ENCODE measurements at places on chromosomes 13 and 19.
A peak's percentile ranks its signal among the peaks of the same experiment; 100 is the strongest.

DNA sequence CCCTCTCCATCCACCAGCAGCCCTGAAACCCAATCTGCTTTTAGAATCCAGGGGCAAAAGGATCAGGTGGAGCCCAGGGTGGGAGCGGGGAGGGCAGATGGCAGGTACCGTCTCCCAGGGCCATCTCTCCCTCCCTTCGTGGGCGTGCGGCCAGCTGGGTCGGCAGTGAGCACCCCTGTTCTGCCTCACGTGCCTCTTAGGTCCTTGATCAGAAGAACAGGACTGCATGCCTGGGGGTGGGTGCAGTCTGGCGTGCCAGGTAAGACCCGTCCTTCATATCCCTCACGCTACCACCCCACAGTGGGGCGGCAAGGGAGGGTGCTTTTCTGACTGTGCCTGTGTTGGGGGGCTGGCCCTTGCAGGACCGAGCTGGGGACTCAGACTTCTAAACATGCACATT lies 2.0 kb downstream of the SLC8A2 start:
- no peak for DNase-seq

GRCh38 chr13:66612983-66613382 lies 617.2 kb downstream of the PCDH9 start:
- no peak for DNase-seq

DNA sequence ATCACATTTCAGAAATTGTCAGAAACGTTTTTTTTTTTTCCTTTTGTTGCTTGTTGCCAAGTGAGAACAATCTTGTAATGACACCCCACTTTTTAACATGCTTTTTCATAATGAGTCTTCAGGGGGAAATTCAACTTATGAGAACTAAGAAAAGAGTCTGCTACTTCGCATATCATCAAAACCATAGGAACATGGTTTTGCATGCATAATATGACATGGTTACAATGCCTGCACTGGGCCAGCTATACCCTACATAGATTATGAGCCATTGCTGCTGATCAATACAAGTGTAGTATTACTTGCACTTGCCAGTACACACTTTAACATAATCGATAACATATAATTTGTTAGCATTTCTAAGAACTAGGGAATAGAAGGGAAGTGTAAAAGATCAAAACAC lies 191.0 kb upstream of the NBEA start:
- DNase-seq = no peak

- no peak for DNase-seq
Measured at GRCh38 chr13:62643799-62644524, 1228.3 kb upstream of the PCDH20 start.

DNA sequence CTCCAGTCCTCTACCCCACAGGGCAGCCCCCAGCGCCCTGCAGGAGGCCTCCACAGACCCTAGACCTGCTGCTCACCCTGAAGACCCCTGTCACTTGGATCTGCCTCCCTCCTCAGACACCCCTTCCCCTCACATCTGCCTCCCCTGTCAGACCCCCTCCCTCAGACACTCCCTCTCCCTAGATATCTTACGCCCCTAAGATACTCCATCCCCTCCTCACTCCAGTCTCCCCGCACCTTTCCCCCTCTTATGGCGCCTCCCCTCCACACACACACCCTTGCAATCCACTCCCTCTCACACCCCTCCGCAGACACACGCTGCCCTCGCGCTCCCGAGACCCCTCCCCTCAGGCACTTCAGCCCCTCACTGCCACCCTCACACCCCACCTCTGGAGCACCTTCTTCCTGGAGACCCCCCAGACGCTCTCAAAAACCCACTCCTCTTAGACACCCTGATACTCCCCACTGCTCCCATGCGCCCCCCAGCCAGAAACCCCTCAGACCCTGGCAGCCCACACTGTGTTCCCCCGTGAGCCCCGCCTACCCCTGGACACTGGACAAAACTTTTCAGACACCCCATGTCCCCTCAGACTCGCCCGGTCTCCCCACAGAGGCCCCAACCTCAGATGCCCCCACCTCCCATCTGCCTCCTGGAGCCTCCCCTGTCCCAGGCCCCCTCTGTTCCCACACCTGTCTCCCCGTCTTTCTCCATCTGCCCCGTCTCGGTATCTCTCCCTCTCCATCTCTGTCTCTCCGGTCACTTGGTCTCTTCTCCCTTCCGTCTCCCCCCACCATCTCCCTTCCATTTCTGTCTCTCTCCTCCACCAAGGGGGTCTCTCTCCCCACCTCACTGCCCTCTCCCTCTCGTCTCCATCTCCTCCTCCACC lies 14.5 kb downstream of the ERFL start:
- DNase-seq = no peak

GRCh38 chr13:34926508-34926907 lies 15.6 kb upstream of the NBEA start:
- DNase-seq = no peak

GRCh38 chr13:80029170-80029569 lies 311.8 kb downstream of the SPRY2 start:
- DNase-seq = no peak

DNA sequence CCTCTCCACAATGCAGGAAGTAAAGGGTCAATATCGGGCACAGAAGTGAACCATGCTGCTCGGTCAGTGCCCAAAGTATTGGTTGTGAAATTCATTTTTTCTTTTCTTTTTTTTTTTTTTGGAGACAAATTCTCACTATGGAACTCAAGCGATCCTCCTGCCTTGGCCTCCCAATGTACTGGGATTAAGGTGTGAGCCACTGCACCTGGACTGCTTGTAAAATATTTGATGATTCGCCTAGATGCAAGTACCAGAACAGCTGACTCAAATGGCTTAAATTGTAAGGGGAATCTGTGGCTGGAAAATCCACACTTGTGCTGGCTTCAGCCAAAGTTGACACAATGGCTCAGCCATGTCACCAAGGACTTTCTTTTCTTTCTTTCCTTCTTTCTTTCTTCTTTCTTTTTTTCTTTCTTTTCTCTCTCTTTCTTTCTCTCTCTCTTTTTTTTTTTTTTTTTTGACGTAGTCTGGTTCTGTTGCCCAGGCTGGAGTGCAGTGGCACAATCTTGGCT lies 43.7 kb downstream of the NUMBL start:
- DNase-seq = no peak

GRCh38 chr13:53201454-53202225 lies 173.0 kb downstream of the OLFM4 start:
- no peak for DNase-seq

GRCh38 chr13:50720861-50721671 lies 122.4 kb downstream of the DLEU7 start:
- DNase-seq = no peak

DNA sequence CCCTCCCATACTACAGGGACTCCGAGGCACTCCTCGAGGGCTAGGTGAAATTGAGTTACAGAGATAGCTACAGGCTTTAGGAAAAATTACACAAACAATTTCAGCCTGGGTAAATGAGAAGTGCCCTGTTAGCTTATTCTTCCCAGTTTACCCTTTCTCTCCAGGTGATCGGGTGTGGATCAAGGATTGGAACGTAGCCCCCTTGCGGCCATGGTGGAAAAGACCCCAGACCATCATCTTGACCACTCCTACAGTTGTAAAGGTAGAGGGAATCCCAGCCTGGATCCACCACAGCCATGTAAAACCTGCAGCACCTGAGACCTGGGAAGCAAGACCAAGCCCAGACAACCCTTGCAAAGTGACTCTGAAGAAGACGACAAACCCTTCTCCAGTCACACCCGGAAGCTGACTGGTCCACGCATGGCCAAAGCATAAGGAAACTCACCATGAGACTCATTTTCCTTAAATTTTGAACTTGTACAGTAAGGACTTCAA lies 600.6 kb downstream of the UQCRFS1 start:
- no peak for DNase-seq

GRCh38 chr19:16871871-16872270 lies 16.9 kb upstream of the F2RL3 start:
- no peak for DNase-seq

- DNase-seq = no peak
Measured at GRCh38 chr19:36574741-36575140, 1.6 kb upstream of the ZNF529 start.

- DNase-seq = no peak
Measured at GRCh38 chr19:58434217-58434616, 5.7 kb downstream of the ZNF132 start.

- DNase-seq = no peak
Measured at GRCh38 chr13:107200491-107200890, 632.6 kb upstream of the ARGLU1 start.

DNA sequence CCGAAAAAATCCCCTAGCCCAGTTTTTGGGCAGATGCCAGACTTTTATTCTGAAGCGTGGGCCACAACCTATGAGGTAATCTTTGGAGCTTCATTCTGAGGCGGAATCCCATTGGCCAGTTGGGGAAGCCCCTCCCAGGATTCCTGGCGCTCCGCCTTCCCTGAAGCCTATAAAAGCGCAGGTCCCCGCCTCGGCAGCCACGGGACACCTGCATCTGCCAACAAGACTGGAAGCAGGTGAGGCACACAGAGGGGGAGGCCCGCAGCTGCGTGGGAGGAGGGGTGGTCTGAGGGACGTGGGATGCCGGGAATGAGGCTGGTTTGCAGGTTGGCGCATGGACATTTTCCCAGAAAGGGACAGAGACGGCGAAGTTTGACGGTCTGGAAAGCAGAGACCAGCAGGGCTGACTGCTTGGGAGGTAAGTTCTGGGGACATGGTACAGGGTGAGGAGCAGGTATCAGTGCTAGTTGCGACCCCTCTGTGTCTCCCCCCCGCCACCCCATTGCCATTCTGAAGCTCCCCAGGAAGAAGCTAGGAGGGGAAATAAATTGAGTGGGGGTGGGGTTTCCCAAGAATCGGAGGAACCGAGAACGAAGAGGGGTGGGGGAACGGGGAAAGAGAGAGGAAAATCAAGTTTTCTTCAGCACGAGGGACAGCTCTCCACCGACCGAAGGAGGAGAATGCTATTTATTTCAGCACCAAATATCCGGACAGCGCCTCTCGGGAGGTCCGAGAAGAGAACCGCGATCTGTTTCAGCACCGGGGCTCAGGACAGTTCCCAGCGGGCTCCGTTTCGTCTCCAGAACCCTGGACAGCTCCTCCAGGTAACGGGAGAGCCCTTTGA lies 22.4 kb upstream of the FEM1A start:
- peak; percentile 77 for DNase-seq

GRCh38 chr19:40797963-40798682 lies 868 bp upstream of the EGLN2 start:
- peak; percentile 53 for DNase-seq

GRCh38 chr19:32997716-32998355 lies 25.8 kb downstream of the FAAP24 start:
- no peak for DNase-seq

DNA sequence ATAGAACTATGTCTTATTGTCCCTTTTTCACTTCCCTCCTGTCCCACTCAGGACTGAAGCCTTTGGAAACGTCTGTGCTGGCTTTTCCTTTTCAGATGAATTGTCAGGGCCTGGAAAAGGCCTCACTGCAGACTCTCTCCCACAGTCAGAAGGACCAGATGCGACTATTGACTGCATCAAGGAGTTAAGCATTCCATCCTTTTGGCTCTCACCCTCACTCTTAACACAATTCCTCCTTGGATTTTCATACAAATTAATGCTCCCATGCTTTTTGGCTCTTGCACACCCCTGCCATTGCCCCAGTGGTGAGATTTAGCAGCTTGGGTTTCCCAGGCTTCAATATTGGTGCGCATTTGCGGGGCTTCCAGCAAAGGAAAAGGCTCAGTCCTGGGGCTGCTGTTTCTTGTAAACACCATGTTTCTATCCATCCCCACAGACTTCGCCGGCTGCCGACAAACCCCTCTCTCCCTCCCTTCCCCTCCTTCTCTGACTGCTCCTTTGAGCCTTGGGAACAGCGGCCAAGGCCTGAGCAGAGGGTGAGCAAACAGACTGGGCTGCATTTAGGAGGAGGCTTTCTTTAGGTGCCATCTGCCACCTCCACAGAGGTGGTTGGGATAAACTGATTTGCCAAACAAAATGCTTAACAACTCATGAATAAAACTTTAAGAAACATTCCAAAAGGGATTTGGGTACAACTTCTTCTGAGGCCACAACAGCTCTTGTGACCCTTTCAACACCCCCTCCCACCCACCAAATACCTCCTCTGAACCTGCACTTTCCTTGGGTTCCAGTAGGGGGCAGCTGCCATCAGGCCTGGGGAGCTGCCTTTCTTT lies 48.6 kb upstream of the PCDH8 start:
- DNase-seq = no peak

GRCh38 chr13:33312150-33312860 lies 26.8 kb upstream of the STARD13 start:
- DNase-seq = no peak

DNA sequence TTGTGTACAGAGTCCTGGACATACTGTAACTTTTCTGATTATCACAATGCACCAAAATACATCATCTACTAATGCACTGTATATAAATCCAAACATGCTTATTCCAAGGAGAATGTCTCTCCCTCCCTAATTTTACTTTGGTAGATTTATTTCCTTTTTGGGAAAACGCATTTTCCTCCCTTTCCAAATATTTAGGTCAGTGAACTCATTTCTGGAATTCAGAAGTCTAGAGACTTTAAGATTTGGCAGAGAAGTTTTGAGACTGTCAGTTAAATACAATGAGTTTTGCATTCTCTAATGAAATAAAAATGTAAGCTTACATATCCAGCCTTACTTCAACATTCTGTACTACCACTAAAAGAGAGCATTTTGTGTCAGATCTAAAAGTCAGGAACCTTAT lies 165.8 kb upstream of the EDNRB start:
- no peak for DNase-seq

- DNase-seq = no peak
Measured at GRCh38 chr13:101552786-101553185, 100.3 kb downstream of the ITGBL1 start.

GRCh38 chr19:48413879-48414587 lies 20.6 kb downstream of the GRIN2D start:
- DNase-seq = no peak

DNA sequence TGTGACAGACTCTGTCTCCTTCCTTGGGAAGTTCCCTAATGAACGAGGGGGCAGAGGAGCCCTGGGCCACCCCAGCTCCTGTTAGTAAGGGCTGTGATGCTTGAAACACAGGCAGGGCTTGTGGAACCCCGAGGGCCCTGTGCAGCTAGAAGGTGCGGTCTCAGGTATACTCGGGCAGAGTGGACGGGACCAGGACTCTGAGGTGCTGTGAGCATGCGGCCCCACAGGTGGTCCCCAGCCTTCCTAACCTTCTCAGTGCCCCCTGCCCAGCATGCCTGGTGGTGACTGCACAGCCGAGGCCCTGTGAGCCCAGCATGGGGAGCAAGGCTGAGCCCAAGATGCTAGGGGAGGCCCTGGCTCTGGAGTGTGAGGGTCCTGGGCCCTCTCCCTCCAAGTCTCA lies 4.0 kb upstream of the SIGLEC8 start:
- no peak for DNase-seq

DNA sequence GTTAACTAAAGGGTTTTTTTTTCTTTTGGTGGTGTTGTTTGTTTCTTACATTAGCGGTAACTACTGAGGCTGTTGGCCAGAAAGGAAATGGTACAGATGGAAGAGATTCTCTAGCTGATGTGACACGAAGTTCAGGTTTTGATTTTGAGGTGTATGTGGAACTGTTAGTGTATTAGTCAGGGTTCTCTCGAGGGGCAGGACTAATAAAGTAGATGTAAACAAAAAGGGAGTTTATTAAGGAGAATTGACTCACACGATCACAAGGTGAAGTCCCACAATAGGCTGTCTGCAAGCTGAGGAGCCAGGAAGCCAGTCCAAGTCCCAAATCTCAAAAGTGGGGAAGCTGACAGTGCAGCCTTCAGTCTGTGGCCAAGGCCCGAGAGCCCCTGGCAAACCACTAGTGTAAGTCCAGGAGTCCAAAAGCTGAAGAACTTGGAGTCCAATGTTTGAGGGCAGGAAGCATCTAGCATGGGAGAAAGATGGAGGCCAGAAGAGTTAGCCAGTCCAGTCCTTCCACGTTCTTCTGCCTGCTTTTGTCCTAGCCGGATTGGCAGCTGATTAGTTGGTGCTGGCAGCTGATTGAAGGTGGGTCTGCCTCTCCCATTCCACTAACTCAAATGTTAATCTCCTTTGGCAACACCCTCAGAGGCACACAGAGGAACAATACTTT lies 577.6 kb downstream of the EFNB2 start:
- DNase-seq = no peak
